Smooth muscle cell of the brain vasculature (primary cell): ENCODE measurements at places on chromosomes 3 and 15.
A peak's percentile ranks its signal among the peaks of the same experiment; 100 is the strongest.

GRCh38 chr3:149180057-149180573 is 41.5 kb downstream of the CP start:
- DNase-seq, result peak; percentile 94

DNA sequence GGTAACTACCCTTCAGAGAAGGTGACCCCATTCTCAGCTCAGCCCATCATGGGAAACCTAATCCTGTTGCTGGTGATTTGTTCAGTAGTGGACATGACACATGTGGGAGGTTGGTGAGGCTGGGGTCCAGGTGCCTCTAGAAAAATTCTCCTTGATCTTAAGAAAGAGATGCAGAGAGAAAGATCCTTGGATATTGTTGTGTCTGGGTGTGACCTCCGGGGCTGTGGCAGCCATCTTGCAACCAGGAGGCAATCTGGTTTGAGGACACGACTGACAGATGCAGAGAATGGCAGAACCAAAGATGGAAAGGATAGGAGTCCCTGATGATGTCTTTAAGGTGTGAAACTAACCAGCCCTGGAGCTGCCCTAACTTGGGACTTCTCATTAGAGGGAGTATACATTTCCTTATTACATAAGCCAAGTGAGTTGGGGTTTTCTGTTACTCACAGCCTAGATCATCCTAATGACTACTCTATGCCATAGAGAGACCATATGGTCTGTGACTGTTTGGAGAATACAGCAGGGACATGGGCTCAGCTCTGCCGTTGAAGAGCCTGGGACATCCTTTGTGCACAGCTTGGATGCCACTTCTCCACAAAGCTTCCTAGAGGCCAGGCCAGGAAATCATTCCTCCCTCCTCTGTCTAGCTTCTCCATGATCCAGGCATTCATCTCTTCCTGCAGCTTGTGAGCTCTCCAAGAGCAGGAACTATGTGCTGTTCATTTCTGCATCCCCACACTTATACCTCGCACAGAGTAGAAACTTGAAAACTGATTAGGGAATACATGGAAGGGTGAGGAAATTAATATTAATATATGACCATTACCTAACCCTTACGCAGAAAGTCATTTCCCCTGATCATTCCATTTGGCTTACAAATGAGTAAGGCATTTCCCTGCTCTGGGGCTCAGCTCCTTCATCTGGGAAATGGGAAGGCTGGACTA is 45.9 kb downstream of the HRH1 start:
- no peak for DNase-seq

GRCh38 chr3:157502916-157503595 is at the start of gene VEPH1:
TSS of gene VEPH1 (minus strand) at chr3:157503416. CDS start at chr3:157495349, 8,067 bp downstream.
- no peak for DNase-seq

- DNase-seq, result no peak
Measured at GRCh38 chr3:52606373-52607085, 70.1 kb downstream of the UQCC5 start.

DNA sequence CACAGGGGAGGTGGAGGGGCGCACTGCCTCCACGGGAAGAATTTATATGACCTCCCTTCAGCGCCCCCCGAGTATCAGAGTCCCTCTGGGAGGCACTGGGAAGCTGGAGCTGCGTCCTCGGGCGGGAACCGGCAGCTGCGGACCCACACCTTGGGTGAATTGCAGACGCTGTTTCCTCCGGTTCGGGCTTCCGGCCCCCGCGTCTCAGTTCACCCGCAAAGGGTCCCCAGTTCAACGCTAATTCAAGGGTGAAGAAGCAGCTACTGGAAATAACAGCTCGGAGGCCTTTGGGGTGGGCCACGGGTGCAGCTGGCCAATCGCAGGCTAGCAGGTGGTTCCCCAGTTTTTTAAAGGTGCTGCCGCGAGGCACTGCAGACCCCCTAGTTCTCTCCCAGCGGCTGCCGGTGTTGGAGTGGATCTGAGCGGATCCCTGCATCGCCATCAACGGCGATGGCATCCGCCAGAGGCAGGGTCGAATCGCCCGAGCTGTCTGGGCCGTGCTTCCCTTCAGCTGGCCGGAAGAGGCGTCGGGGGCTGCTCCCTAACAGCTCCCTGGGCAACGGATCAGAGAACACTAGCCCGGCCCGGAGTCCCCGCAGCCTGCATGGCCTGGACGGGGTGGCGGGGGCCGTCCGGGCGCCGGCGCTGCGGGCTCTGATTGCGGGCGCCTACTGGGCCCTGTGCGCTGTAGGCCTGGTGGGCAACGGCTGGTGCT is 19.4 kb upstream of the ADAMTS7 start:
- no peak for DNase-seq

- DNase-seq, result no peak
Measured at GRCh38 chr15:47333734-47334133, 383.6 kb upstream of the SEMA6D start.

DNA sequence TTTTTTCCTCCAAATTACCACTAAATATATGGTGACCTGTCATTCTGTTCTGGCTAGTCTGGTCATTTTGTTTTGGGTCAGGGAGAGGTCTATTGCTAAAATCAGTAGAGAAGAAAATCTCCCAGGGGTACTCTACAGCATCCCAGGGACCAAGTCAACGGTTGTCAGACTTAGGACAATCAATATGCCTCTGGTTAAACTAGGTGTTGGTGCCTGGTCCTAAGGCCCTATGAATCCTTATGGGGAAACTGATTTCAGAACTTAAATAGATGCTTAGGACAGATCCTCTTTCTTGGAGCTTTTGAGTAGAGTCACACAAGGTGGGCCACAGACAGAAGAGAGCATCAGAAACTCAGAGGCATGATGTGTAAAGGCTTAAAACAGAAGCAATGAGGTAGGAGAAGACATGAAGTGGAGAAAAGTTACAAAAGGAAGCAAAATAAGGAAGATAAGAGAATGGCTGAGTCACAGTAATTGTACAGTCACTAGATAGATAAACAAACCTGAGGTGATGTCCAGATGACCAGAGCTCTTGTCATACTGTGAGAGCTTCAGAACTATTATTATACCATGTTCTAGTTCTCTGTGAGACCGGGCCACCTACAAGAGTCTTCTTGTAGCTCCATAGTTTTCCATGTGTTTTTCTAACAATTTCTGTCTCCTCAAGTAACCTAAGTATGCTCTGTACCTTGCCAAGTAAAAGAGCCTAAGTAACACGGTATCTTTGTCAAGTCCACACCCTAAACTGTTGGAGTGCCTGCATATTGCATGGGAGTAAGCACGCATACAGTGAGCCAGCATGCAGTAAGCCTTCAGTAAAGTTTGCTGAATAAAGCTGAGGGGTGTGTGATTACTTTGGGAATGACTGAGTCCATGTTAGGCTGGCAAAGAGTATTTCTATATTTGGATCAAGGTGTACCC is 44.6 kb upstream of the LEKR1 start:
- no peak for DNase-seq

GRCh38 chr15:65796610-65797078 is 4.6 kb upstream of the DENND4A start:
- no peak for DNase-seq

GRCh38 chr3:65871305-65872141 is 167.2 kb downstream of the MAGI1 start:
- peak; percentile 41 for DNase-seq

- no peak for DNase-seq
Measured at GRCh38 chr3:46463120-46463867, 1.4 kb downstream of the LTF start.

- DNase-seq, result no peak
Measured at GRCh38 chr3:195895861-195896360, 12.4 kb downstream of the TNK2 start.

- no peak for DNase-seq
Measured at GRCh38 chr3:11381141-11381540, 108.9 kb downstream of the ATG7 start.

DNA sequence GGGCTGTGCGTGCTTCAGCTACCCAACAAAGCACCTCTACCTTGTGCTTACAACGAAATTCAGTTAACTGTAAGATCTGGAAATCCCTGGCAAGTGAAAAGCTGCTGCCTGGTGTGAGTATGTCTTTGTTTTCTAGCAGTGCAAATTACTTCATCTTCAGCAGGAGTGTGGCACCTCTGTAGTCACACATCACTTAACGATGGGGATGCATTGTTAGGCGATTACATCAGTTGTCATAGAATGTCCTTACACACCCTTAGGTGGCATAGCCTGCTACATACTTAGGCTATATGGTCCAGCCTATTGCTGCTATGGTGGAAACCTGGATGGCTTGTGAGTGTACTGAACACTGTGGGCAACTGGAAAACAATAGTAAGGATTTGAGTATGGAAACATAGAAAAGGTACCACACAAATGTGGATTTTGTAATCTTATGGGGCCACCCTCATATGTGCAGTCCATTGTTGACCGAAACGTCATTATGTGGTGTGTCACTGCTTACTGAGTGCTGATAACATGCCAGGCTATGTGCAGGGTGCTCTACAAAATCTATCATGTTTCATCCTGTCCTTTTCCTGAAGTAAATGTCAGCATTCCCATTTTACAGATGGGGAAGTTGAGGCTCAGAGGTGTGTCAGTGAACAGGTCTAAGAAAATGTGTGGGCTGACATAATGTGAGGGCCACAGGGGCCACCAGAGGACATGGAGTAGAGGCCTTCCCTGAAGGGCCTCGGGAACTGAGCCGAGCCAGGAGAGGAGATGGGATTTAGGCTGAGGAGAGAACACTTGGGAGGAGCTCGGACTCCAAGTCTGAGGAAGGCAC is 173.5 kb downstream of the VGLL4 start:
- DNase-seq, result no peak

GRCh38 chr3:181458857-181459256 is 252.9 kb upstream of the SOX2 start:
- DNase-seq, result no peak

DNA sequence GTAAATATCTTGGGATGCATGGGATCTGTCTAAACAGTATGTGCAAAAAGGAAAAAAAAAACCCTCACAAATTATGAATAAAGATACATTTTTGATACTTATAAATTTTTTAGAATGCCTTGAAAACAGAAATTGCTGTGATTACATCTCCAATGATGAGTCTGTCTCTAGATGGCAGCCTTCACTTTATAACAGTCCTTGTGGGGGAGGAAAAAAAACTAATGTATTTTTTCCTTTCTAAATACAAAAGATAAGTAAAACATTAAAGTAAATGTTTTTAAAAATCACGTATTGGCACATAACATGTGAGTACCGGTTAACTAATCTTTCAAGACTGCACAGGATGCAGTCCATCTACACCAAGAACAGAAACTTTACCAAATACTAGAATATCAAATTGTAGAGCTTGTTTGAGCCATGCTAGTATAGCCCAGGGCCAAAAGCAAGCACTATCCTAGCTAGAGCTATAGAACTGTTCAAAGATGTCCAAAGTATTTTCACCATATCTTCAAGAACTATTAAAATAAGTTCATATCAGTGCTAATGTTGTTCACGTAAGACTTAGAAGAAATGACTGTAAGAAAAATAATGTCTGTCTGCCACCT is 206.4 kb downstream of the STAG1 start:
- peak; percentile 10 for DNase-seq

DNA sequence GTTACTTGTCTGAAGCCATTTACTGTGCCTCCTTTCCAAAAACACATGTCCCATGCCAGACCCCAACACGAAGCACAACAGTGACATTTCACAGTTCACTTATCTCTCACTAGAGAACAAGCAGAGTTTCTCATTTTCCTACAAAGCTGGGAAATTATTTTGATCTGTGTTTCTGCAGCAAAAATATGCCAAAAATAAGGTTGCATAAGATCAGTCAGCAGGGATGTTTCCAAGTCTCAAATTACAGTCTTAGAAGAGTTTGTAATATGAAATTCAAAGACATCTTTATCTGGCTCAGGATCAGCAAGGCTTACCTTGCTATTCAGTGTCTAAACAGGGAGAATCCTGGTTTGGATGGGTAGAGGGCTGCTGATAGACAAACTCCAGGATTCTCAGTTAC is 75.5 kb downstream of the GJD2 start:
- no peak for DNase-seq

DNA sequence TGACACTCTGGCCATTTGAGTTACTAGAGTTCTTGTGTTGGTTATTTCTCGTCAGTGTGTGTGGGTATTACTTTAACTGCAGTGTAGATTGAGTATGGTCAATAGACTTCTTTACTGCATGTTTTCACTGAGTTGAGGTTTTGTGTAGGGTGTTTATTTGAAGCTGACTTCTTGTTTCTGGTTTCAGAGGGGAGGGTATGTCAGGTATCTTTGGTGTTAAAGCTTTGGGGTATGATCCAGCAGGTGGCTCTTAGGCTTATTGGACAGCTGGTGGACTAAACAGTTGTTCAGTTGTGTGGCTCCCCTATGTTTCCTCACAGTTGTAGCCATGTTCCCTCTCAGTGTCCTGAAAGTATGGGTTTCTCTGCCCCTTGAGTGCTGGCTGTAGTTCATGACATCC is 72.0 kb downstream of the AKAP13 start:
- DNase-seq, result no peak
